ENCODE measurements at places on chromosomes 5 and 9.
A peak's percentile ranks its signal among the peaks of the same experiment; 100 is the strongest.

- no peak for DNase-seq
Measured at GRCh38 chr9:128372188-128372641, 1.0 kb downstream of the URM1 start.

GRCh38 chr5:6281818-6282217 is 96.5 kb downstream of the MED10 start:
- DNase-seq, result no peak

DNA sequence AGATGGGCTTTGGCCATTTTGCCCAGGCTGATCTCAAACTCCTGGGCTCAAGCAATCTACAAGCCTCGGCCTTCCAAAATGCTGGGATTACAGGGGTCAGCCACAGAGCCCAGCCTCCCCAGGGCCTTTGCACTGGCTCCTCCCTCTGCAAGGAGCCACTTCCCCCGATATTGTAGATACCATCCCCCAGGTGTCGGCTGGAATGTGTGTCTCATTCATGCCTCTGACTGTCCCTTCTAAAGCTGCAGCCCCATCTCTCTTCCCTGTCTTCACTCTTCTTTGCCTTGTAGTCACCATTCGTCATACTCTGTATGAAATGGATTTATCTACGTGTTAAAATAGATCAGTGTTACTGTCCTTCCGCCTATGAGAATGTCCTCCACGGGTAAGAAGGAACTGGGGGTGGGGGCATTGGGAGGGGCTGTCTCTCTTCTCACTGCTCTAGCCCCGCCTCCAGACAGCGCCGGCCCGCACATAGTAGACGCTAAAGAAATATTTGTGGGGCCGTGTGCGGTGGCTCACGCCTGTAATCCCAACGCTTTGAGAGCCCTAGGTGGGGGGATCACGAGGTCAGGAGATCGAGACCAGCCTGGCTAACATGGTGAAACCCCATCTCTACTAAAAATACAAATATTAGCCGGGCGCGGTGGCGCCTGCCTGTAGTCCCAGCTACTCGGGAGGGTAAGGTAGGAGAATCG is 68.5 kb downstream of the LMX1B start:
- DNase-seq, result no peak

- DNase-seq, result no peak
Measured at GRCh38 chr9:136051453-136051836, 43.6 kb downstream of the NACC2 start.

DNA sequence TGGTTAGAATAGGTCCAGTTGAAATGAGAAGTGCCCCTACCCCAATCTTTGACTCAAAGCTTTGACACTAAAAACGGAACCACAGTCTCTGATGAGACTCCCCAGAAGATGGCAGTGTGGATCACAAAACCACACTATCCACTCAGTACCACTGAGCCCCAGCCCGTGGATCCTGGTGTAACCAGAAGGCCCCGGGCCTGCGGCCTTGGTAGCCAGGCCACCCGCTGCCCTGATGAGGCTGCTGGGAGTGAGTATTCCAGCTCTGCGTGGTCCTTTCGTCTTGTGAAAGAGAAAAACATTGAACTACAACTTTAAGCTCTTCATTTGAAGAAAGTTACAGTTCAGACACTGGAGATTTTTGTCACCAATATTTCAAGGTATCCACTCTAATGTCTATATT is 42.2 kb upstream of the FBP1 start:
- DNase-seq, result peak; percentile 68

GRCh38 chr5:134142052-134142451 is 27.6 kb downstream of the TCF7 start:
- no peak for DNase-seq

Measured in endothelial cell (in vitro differentiated cells).